GM20000 (cell line): ENCODE measurements at places on chromosomes 3 and 15.

GRCh38 chr3:130341388-130341787, 4.1 kb upstream of the COL6A5 start:
- no peak for DNase-seq

DNA sequence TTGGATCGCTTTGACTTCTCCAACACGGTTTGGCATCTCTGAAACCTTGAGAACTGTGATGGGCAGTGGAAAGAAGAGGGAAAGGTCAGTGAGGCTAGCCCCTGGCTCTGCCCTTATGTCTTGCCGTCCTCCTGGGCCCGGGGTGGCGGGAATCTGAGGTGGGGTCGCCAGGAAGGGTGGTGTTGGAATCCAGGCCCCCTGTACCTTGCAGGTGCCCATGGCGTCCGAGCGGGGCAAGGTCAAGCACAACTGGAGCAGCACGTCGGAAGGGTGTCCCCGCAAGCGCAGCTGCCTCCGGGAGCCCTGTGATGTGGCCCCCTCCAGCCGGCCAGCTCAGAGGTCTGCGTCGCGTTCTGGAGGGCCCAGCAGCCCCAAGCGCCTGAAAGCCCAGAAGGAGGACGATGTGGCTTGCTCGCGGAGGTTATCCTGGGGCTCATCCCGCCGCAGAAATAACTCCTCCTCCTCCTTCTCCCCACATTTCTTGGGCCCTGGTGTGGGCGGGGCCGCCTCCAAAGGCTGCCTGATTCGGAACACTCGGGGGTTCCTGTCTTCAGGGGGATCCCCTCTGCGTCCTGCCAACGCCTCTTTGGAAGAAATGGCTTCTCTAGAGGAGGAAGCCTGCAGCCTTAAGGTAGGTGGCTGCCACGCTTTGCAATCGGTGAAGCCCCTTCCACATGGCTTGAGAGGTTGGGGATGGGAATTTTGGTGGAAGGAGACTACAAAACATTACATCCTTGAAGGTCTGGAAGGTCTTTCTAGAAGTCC, 907 bp downstream of the TATDN2 start:
- peak; percentile 72 for DNase-seq

DNA sequence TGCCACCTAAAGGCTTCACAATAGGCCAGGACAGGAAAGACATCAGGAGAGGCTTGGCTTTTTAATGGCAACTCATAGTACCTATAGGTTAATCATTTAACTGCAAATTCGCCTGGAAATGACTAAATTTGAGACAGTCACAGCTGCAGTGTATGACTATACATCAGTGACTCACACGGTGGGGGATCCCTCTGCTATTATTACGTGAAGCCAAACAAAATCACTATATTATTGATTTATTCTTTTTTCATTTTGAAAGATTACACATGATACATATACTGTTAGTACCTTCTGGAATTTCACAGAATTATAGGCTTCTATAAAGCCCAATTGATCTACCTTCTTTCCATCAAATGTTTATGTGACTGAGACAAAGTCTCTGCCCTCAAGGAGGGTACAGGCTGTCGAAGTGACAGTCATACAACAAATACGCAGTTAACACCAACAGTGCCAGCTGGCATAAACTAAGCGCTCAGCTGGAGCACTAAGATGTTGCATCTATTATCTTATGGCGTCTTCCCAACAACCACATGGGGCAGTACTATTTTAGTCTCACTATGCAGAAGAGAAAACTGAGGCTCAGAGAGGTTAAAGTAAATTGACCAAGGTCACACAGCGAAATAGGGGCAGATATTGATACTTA, 82.0 kb upstream of the LMOD3 start:
- peak; percentile 50 for DNase-seq

GRCh38 chr3:129036222-129037092, 24.1 kb upstream of the GP9 start:
- DNase-seq, result no peak

DNA sequence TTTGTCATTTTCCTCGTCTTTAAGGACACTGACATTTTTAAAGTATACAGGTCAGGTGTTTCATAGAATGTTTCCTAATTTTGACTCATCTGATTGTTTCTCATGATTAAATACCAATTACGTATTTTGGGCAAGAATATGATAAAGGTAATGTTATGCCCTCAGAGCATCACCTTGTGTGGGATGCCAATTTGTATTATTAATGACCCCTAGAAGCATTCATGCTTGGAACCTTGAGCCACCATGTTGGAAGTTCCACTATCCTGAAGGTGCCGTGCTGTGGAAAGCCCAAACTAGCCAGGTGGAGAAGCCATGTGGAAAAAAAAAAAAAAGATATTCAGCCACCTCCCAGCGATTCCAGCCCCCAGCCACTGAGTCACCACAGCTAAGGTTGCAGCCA, 19.1 kb upstream of the B4GALT4 start:
- no peak for DNase-seq

GRCh38 chr3:194937882-194938321, 252.2 kb downstream of the FAM43A start:
- no peak for DNase-seq

DNA sequence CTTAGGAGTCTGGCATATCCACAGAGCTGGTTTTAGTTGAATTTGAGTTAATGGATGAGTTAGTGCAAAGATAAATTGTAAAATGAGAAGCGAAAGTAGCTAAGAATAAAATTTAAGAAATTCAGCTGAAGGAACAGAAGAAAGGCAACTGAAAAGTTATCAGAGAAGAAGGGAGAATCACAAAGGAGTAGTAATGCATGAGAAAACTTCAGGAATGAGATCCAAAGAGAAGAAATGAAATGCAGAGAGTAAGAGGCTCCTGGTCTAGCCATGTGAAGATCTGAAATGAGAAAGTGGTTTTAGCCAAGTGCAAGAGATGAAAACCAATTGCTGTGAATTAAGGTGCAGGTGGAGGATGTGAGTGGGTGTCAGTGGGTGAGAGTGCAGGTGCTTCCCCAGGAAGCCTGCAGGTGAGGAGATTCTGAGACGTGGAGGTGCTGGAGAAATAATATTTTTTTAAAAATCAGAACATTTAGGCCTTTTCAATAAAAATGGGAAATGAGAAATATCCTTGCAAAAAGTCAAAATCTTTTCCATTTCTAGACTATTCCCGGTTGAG, 18.5 kb downstream of the KBTBD8 start:
- DNase-seq, result no peak

DNA sequence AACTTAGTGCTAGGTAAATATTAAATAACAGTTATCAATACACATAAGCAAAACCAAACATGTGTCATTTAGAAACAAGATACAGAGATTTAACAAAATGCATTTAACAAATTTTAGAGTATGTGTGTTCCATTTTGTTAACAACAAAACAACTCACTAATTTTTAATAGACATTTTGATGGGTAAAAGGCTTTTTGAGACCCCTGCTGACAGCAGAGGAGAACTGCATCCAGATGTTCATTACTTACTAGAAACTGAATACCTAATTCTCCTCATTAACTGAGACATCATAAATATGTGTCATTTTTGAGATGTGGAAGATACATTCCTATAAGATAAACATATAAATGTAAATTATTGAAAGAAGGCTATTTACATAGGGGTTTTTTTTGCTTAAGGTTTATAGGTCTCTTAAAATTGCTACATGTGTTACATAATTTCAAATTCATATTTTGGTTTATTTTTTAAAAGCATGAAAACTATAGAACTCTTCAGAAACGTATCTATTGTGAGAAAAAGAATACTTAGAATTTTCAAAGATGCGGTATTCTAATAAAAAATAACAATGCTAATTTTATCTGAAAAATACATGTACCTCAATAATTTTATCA, 1009.8 kb downstream of the TUSC7 start:
- peak; percentile 12 for DNase-seq

DNA sequence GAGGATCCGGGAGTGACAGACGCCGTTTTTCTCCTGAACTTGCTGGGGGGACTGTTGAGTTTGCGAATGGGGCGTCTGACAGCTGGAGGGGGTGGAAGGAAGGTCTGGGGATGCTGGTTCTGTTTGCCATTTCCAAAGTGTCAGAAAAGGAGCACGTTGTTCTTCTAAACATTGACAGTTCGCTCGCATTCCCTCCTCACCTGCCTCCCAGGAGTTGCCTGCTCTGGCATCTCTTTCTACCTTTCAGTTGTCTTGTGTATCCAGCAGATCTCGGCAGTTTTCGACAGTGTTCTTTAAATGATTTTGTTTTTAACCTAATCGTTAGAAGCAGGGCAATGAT, 829 bp downstream of the SELENOT start:
- DNase-seq, result no peak

- DNase-seq, result no peak
Observed at GRCh38 chr15:58224068-58224467, 85.9 kb downstream of the AQP9 start.

DNA sequence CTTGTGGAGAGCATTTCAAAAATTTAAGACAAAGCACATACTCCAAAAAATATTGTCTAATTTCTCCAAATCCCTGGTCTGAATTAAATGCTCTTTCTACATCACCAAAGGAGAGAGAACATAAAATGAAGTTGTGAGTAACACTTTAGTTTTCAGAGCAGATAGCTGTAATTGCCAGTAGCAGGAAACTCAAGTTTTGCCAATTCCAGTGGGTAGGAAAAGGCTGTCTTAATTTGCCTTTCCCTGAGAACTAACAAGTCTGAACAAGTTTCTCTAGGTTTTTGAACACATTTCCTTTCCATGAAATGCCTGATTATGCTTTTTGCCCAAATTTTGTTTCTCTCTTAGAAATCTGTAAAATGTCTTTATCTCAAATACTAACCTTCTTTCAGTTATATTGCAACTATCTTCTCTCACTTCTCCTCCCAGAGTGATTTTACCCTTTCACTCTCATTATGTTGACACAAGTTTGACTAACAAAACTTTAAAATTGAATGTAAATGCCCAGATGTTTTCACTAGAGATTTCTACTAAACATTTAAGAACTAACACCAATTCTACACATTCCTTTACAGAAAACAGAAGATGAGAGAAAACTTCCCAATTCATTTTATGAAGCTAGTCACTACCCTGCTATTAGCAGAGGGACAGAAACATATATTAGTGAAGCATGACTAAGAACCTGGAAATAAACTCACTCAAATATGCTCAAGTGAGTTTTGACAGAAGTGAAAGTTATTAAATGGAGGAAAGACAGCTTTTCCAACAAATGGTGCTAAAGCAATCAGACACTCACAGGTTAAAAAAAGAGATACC, 38.4 kb downstream of the RFX7 start:
- DNase-seq, result no peak

DNA sequence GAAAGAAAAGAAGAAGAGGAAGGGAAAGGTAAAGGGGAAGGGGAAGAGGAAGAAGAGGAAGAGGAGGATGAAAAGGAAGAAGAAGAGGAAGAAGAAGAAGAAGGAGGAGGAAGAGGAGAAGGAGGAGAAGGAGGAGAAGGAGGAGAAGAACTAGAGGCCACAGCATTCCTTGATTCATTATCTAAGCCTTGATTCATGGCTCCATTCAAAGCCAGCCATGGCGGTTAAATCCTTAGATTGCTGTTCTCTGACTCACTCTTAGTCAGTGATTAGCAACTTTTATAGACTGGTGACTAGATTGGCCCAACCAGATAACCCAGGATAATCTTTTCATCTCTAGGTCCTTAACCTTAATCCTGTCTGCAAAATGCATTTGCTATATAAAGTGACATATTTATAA, 47.6 kb downstream of the OSTN start:
- no peak for DNase-seq

DNA sequence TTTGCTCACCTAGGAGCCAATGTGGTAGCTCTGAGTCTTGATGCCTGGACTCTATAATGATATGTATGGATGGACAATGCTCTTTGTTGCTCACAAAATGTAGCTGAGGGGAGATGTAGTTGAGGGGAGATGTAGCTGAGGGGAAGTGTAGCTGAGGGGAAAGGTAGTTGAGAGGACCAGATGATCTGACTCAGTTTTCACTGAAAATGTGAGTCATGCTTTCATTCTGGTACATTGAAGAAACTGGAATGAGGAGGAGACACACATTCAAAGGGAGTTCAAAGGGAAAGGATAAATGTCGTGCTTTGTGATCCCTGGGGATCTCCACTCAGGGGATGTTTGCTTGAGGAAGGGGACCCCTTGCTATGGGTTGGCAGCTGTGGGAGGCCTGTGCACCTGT, 302.9 kb upstream of the TRIM42 start:
- DNase-seq, result no peak

DNA sequence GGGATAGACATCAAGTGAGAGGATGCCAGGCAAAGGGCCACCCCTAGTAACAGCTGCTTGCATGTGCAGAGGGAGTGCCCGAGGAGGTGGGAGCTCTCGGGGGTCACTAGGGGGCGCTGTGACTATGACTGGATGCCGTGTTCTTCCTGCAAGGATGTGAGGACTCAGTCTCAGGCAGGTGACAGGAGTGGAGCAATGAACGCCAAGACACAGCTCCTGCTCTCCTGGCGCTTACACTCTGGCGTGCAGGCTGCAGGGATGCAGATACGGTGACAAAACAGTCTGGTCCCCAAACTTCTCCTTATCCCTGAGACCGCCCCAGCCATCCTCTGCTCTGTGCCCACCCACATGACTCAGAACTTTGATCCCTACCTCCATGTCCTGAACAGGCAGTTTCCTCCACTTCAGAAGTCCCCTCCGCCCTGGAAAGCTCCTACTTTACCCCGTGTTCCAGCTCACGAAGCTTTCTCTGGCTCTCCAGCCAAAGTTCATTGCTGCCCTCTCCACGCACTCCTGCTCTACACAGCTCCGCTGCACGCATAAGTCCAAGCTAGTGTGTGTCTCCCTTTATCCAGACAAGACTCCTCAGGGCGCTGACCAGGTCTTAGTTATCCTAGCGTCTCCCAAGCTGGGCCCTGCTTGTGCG, 14.7 kb downstream of the RHOV start:
- DNase-seq, result peak; percentile 85

DNA sequence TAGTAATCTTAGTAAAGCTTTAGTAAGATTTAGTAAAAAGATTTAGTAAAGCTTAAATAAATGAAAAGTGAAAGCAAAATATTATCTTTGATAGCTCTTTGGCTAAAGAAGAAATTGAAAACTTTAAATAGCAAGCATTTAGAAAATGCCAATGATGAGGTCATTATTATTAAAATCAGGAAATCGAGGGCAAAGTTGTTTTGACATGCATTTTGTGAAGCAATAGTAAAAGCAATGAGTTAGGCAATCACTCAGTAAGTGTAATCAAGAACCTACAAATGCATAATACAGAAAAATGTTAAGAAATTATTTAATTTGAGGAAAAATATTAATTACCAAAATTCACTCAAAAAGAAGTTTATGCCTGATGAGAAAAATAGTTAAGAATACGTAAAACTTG, 280.3 kb upstream of the MME start:
- no peak for DNase-seq

DNA sequence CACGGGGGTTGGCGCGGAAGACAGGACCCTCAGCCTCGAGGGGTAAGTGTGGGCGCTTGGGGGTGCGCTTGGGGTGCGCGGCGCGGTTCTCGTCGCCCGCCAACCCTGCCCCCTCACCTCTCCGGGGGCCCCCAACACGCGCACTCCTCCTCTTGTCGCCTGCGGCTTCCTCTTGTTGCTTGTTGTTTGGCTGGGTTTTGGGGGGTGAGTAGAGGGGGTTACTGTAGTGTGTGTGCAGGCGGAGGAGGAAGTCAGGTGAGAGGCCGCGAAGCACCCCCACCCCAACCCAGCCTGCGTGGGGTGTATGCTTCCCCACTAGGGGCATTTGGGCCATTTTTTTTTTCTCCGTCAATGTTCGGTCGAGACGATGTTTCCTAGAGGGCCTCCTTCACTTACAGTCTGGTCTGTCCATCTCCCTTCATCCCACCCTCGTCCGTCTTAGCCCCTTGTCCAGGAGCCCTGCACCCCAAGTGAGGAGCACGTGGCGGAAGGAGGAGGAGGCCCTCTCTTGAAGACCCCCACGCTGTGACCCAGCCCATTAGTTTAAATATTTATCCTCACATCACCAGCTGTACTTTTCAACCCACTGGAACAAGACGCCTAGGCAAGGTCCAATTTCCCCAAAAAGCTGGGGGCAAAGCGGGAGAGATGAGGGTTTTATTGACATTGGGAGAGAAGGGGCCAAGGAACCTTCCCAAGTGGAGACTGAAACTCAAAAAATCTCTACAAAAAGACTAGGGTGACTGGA, 20.4 kb upstream of the SATB1 start:
- peak; percentile 35 for DNase-seq
